ENCODE measurements at places on chromosomes 16 and 17.
A peak's percentile ranks its signal among the peaks of the same experiment; 100 is the strongest.

DNA sequence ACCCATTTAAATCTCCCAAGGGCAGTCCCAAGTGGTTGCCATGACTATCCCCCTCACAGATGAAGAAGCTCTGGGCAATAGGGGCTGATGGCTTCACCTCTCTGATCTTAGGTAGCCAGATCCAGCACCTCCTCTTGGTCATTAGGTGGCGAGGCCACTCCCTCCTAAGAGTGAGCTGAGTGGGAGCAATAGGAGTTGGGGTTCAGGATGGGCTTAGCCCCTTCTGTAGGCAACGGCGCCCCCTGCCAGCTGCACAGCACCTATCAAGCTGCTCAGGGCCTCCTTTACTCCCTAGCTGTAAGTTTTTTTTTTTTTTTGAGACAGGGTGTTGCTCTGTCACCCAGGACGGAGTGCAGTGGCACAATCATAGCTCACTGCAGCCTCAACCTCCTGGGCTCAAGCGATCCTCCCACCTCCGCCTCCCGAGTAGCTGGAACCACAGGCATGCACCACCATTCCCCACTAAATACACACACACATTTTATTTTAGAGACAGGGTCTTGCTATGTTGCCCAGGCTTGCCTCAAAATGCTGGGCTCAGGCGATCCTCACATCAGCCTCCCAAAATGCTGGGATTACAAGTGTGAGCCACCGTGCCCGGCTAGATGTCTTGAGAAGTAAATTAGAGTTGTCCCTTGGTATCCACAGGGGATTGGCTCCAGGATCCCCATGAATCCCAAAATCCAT lies 3.5 kb upstream of the RRAD start:
- peak; percentile 65 for DNase-seq

DNA sequence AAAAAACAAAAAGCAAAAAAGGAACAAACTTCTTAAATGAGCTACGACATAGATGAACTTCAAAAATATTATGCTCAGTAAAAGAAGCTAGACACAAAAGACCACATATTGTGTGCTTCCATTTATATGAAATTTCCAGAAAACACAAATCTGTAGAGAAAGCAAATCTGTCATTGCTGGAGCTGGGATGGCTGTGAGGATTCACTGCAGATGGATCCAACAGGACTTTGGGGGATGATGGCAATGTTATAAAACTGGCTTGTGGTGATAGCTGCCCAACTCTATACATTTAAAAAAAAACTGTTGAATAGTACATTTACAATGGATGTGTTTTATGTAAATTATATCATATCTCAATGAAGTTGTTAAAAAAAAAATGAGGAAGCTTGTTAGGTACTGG lies 52.6 kb upstream of the MAP3K14 start:
- DNase-seq = no peak

DNA sequence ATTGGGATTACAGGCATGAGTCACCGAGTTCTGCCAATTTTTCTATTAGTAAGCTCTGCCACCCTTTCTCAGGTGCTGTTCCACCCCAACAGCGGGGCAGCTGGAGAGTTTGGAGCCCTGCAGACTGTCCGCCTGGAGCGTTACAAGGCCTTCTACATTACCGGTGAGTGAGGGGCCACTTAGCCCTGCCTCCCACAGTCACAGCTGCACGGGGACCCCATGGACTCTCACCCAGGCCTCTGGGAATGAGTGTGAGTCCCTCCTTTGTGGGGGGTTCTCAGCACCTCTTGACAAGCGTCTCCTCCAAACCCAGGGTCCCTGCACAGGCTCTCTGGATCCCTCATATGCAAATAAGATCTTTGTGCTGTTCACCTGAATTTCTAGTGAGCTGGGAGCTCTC lies 56.0 kb downstream of the WIPI1 start:
- DNase-seq = no peak

DNA sequence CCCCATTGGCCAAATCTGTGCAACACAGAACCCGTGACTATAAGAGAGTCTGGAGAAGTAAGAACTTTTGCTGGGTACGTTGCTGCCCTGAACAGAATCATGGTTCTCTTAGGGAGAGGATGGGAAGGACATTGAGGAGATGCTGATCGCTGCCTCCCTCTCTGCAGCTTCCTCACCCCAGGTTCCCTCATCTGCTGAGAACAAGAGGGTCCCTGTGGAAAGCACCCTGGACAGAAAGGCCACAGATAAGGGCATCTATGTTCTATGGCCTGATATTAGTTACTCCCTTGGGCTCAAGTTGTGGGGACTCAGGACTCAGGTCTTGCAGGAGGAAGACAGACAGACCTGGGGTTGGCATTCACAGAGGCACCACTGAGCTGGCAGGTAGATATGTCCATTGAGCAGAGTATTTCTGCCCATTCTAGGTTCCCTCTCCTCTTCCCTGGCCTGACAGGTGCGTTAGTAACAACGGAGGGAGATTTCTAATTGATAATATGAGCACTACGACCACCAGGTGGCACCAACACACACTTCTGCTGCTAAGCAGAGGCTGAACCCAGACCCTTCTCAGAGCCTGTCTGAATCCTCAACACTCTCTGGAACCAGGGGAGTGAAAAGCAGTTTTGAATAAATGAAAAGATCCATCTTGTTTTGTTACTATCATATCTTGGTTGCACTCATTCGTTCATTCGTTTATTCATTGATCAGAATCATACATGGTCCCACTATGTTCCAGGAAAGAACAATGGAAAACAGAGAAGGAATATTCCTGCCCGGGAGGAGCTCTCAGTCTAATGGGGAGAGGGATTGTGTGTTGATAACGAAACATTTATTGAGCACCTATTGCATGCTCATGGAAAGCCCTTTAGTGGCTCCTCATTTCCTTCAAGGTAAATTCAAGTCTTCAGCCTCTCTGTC lies 56.4 kb downstream of the SLC6A2 start:
- DNase-seq = peak; percentile 68

DNA sequence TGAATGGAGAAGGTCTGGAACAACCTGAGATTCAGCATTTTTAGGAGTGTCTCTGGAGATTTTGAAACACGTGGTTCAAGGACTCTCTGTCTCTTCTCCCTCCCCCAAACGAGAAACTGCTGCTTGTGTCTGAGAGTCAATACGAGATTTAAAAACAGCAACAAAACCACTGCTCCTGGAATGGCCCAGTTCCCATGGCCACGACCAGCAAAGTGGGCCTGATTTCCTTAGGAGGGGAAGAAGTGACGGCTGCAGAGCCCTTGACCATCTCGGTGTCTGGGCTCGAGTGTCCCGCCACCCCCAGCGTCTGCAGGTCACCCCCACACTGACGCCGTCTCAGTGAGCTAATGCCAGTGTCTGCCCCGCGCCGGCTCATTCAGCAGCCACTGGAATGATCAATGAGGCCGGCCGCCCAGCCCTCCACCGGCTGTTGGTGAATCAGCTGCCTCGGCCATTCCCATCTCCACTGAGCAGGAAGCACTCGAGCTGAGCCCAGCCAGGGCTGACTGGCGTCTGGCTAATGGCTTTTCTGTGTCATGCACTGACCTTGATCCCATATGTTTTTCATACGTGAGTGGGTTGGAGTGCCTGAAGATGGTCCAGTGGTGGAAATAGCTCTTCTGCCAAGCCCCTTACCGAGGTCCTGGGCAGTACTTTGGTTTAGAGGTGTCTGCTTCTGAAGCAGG lies 151.8 kb downstream of the PITPNC1 start:
- peak; percentile 97 for DNase-seq

Data from ELR (cell line).